Uterine smooth muscle cell (primary cell): ENCODE measurements at places on chromosomes 16 and 17. TPM values are rescaled to one million over a fixed set of nuclear protein-coding genes. Genes with fewer than 3 reads are reported as not detected.

CIAPIN1 gene
- total RNA-seq, result 34.6 and 47.1 TPM in 2 replicates

GPATCH8 gene
- total RNA-seq, result 22.6 and 24.2 TPM in 2 replicates

SPNS3 gene
- total RNA-seq, result not detected in 2 replicates

TBC1D26 gene
- total RNA-seq, result under 0.01 TPM in 2 replicates

TMEM114 gene
- total RNA-seq, result not detected in 2 replicates

KRT9 gene
- total RNA-seq, result not detected in 2 replicates

KCNJ18 gene
- total RNA-seq, result not detected in 2 replicates

NRN1L gene
- not detected in 2 replicates for total RNA-seq

BRCA1 gene
- total RNA-seq, result 20.0 and 47.0 TPM in 2 replicates

CSF3 gene
- 0.25 and 1.4 TPM in 2 replicates for total RNA-seq
